Activated T-helper 2 cell treated with anti-CD3 and anti-CD28 coated beads, Interferon-gamma antibody, Interleukin-2, Interleukin-4, amounts not matched to agents 10 μg/mL and 5 μg/mL and 100 μg/mL, durations not matched to agents 14 hours and 24 hours and 36 hours (primary cell): ENCODE measurements at places on chromosomes 11 and 22.

GRCh38 chr22:38186429-38186828, 4.8 kb upstream of the PLA2G6 start:
- no peak for DNase-seq

GRCh38 chr22:27130906-27131305, 473.5 kb downstream of the MIAT start:
- DNase-seq, result no peak

DNA sequence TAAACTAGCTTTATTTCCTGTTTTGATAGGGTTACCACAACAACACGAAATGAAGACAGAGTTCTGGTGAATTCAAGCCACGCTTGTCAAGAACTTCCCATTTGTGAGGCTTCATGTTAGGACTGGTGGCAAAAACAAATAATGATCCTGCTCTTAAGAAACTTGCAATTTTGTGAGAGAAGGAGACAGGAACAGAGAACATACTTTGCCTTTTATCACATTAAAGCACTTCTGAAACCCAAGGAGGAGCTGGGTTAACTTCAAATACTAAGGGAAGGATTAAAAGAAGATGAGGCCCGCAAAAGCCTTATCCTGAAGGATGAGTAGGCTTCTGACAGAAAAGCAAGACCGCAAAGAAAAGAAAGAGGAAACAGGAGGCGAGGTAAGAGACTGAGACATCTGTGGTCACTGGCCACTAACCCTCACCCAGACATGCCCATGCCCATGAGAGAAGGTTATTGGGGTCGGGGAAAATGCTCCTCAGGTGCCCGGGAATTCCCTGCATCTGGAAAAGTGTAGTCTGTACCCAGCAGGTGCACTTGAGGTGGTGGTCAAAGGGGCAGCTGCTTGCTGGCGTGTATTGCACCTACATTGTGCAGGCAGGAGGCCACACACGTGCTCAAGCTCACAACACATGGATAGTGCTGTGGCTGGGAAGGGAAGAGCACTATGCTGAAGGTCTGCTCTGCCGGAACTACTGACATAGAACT, 50.5 kb downstream of the MAPK1 start:
- DNase-seq, result peak; percentile 24

GRCh38 chr11:78351979-78352841, 65.4 kb downstream of the GAB2 start:
- no peak for DNase-seq

GRCh38 chr11:64810891-64811272, 531 bp upstream of the MEN1 start:
- no peak for DNase-seq

DNA sequence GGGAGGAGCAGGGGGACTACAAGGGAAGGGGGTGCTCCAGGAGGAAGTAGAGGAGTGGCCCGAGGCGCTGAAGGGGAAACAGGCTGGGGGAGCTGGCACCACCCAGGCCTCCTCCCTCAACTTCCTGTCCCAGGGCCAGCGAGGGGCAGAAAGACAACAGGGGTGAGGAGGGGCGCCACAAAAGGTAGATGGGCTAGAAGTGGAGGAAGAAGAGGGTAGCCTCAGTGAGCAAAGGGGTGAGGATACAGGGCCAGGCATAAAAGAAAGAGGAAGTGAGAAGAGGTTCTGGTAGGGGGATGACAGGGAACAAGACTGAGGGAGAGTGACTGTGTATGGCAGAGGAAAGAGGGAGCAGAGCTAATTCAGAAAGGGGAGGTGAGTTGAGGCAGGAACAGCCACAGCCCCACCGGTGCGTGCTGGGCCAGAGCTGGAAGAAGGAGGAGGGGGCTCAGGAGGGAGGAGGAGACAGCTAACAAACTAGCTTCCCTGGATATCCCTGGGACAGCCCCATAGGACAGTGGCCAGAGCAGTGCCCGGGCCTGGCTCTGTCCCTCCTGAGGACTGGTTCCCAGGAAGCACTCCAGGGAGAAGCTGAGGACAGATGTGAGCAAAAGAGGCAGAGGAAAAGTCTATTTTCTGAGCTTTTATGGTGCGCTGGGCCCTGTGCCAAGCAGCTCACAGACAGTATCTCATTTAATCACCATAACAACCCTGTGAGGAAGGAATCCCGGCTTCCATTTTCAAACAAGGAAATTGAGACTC, 8.5 kb downstream of the DCHS1 start:
- no peak for DNase-seq

- DNase-seq, result no peak
Measured at GRCh38 chr11:33734441-33735270, 1.6 kb downstream of the CD59 start.

DNA sequence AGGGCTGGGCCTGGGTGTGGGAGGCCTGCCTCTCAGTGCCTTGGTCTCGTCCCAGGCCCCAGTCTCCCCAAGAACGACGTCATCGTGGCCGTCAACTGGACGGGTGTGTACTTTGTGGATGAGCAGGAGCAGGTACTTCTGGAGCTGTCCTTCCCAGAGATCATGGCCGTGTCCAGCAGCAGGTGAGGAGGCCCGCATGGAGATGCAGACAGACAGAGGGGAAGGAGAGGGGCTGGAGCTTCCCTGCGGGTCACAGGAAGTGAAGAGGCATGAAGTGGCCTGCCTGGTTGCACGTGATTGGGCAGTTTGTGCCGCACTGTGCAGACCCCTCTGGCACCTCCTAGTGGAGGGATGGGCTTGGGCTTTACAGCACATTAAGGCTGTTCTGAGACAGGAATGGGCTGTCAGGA, 70.4 kb downstream of the MYO7A start:
- no peak for DNase-seq

DNA sequence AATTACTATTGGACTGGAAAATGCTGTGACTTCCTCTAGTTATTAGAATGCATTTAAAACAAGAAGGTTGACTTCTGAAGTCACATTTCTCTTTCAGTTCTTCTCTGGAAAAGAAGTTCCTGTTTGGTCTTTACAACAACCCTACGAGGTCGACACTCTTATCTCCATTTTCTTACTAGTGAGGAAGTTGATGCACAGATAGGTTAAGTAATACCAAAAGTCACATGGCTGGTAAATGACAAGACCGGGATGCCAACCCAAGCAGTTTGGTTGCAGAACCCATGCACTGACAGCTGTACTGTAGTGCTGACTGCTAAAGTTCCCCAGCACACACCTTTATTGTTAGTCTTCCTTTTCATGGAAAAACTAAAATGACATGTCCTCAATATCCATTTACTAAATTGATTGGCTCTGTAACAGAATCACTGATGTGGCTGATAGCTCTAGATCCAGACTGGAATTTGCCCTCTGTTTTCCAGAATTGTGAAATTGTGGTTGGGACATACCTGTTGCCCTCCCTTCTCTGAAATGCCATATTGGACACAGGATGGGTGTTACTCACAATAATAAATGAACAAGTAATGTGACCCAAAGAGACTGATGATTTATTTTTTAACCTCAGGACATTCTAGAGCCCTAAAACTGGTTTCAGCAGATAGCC, 9.4 kb upstream of the TECTA start:
- no peak for DNase-seq

DNA sequence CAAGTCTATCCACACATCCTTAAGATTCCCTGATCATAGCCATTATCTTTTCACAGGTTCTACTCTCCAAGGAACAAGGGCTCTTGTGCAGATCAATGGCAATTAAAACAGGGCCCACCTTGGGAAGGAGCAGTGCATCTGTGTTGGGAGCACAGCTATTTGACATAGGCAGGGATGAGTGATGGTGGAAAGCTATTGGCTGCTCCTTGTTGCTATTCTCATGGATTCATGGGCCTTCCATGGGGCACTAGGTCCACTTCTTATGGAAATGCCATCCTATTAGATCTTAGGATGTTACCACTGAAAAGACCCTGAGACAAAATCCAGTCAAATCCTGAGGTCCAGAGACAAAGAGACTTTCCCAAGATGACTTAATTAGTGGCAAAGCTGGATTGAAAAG, 148.6 kb upstream of the MTNR1B start:
- DNase-seq, result no peak

GRCh38 chr22:27723708-27724107, 77.8 kb downstream of the MN1 start:
- DNase-seq, result no peak

- DNase-seq, result no peak
Measured at GRCh38 chr22:47460861-47461260, 698.4 kb downstream of the TBC1D22A start.

DNA sequence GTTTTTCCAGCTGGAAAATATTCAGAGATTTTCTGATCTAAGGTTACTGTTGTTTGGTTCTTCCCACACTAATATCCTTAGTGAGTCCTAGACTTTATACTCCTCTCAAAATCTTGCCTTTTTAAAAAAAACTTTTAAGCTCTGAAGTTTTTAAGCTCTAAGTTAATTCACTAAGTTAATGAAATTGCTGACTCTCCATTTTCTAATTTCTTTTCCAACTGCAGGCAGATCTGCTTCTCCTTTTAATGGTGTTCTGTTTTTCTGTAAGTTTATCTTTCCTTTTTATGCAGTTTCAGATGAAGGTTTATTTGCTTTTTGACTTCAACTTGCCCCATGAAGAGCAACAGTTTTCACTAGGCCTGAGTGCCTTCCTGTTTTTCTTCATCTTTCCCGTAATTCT, 125.8 kb upstream of the ARHGAP42 start:
- no peak for DNase-seq

- DNase-seq, result no peak
Measured at GRCh38 chr11:50246699-50247098, 214.0 kb downstream of the OR4C45 start.

GRCh38 chr11:64292460-64293254, 1.6 kb downstream of the KCNK4 start:
- DNase-seq, result no peak

DNA sequence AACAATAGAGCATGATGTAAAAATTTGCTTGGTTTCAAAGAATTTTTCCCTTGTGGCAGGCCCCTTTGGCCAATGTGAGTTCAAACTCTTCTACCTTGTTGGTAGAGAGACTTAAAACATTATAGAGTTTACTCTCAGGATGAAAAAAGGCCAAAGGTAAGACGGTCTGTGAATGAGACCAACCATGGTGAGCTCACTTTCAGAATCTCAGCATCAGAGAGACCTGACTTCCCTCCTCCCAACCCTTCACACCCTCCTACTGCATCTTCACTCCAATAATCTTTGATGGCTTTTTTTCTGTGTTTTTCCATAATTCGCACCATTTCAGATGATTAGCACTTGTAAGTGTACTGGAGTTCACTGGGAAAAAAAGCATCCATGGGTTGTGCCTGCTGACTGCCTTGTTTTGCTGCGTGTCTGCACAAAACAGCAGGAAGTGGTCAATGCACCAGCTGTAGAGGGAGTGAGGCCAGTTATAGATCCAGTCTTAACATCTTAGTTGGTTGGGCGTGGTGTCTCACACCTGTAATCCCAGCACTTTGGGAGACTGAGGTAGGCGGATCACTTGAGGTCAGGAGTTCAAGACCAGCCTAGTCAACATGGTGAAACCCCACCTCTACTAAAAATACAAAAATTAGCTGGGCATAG, 64.1 kb downstream of the SLC1A2 start:
- no peak for DNase-seq

GRCh38 chr11:12229450-12230229, 119.2 kb downstream of the MICAL2 start:
- no peak for DNase-seq

- DNase-seq, result no peak
Measured at GRCh38 chr11:57343825-57344224, 5.7 kb downstream of the P2RX3 start.

- no peak for DNase-seq
Measured at GRCh38 chr22:47019012-47019790, 256.8 kb downstream of the TBC1D22A start.

GRCh38 chr22:48714231-48714630, 1113.4 kb downstream of the BRD1 start:
- DNase-seq, result no peak
